SK-N-SH treated with all-trans-retinoic acid at 6 μM for 48 hours (cell line): ENCODE measurements at places on chromosomes 12 and 14.
A peak's percentile ranks its signal among the peaks of the same experiment; 100 is the strongest.

GRCh38 chr12:75239987-75240386 lies 30.3 kb upstream of the KCNC2 start:
- ATAC-seq, result no peak

GRCh38 chr12:45828402-45828801 lies 98.9 kb downstream of the ARID2 start:
- no peak for ATAC-seq

- peak; percentile 78 for ATAC-seq
Observed at GRCh38 chr12:614411-614970, 48.8 kb downstream of the NINJ2 start.

DNA sequence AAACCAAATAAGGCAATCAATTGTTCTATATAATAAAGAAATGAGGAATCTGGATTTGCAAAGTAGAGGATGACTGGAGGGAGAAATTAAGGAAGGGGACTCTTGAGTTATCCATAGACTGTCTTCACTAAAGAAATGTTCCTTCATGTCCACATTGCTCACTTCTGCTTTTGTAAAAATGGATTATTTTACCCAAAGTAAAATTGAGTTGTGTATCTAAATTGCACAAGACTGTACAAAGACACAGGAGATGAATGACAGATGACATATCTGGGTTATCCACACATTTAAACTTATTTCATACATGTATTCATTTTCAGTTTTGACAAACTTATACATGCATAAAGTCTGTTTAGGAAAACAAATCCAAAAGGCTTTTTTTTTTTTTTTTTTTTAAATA lies 11.3 kb downstream of the ATP2B1 start:
- no peak for ATAC-seq

DNA sequence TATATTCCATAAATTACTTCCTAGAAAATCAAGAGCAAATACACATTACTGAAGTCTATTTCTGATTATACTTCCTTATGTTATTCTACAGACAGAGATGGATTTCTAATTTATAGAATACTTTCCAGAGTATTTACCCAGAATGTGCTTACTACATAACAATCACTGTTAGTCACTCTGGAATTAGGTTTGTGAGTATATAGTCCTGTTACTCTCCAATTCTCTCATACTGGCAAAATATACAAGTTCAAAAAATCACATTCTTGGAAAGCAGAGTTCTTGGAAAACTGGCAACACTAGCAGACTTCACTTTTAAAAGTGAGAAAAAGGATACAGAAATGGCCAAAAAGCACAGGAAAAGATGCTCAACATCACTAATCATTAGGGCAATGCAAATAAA lies 7.3 kb downstream of the PPP2R5E start:
- no peak for ATAC-seq

GRCh38 chr12:52351196-52352059 lies 15.9 kb downstream of the KRT85 start:
- no peak for ATAC-seq

DNA sequence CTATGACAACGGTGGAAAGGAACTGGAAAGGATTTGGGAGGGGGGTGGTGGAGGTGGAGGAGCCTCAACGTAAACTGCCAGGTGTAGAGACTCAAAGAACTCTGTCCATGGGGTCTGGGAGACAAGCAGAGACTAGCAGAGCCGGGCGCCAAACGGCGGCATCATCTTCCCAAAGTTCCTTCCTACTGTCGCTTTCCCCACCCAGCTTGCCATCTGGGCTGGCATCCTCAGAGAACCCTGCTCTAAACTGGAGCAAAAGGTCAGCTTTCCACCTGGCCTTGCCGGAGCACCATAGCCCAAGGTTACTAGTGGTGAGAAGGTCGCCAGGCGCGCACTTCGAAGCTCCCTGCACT lies 4.0 kb upstream of the IRF2BPL start:
- no peak; the same call in 2 of the 3 replicates for ATAC-seq

GRCh38 chr12:25792031-25792430 lies 166.5 kb upstream of the RASSF8 start:
- ATAC-seq, result no peak

DNA sequence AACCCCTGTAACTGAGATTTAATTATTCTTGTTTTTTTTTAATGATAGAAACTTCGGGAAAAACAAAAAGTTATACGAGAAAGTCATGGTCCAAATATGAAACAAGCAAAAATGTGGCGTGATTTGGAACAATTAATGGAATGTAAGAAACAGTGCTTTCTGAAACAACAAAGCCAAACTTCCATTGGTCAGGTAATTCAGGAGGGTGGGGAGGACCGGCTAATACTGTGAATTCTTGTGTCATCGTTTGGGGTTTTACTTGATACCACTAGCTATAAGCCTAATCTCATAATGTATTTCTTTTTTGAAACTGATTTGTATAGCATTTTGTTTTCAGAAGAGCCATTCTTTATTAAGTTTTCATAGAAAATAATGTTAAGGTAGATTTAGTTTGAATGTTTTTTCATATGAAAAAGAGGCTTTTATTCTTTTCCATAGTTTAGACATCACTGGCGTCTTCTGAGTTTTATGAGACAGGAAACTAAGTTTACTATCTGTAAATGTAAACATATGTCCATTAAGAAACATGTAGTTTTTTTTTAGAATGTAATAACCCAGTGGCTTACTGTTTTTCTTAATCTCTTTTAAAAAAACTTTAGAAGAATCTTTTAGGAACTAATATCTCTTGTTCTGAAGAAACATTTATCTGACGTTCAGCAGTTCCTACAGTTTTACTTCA lies 62.9 kb upstream of the ATP2A2 start:
- no peak for ATAC-seq

DNA sequence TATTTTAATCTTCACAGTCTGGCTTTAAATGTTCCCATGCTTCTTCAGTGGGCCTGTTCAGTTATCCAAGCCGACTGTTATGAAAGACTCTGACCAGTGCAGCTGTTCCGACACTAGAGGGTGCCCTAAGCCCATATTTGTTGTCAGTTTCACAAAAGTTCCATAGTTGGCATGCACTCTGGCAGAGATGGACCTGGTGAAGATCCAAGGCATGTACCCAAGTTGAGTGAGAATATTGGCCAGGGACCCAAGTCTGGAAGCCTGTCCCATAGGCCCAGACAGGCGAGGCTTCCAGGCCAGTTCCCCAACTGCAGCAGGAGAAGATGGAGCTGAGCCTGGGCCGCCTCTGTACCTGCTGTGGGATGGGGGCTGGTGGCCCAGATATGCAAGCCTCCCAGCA lies 27.4 kb upstream of the GUCY2C start:
- ATAC-seq, result peak; percentile 80

- ATAC-seq, result peak; percentile 93
Observed at GRCh38 chr12:96578526-96579125, 89.2 kb downstream of the CFAP54 start.

GRCh38 chr14:33914676-33915516 lies 36.0 kb downstream of the EGLN3 start:
- peak; percentile 95 for ATAC-seq

GRCh38 chr14:99412117-99413061 lies 68.3 kb downstream of the SETD3 start:
- no peak for ATAC-seq

GRCh38 chr14:82403987-82404386 lies 870.3 kb upstream of the SEL1L start:
- ATAC-seq, result no peak

DNA sequence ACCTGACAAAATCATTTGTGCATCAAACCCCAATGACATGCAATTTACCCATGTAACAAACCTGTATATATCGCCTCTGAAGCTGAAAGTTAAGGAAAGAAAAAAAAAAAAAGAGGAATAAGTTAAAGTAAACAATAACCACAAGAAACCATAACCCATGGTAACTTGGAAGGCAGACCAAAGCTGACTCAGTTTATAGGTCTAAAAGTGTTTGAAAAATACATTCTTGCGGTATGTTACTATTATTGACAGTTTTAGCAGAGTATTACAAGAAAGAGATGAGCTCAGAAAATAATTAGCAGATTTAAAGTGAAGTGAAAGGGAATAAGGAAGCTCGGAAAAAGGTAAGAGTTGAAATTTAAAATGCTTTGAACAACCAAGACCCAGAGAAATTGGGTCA lies 34.4 kb upstream of the MGAT4C start:
- ATAC-seq, result no peak

DNA sequence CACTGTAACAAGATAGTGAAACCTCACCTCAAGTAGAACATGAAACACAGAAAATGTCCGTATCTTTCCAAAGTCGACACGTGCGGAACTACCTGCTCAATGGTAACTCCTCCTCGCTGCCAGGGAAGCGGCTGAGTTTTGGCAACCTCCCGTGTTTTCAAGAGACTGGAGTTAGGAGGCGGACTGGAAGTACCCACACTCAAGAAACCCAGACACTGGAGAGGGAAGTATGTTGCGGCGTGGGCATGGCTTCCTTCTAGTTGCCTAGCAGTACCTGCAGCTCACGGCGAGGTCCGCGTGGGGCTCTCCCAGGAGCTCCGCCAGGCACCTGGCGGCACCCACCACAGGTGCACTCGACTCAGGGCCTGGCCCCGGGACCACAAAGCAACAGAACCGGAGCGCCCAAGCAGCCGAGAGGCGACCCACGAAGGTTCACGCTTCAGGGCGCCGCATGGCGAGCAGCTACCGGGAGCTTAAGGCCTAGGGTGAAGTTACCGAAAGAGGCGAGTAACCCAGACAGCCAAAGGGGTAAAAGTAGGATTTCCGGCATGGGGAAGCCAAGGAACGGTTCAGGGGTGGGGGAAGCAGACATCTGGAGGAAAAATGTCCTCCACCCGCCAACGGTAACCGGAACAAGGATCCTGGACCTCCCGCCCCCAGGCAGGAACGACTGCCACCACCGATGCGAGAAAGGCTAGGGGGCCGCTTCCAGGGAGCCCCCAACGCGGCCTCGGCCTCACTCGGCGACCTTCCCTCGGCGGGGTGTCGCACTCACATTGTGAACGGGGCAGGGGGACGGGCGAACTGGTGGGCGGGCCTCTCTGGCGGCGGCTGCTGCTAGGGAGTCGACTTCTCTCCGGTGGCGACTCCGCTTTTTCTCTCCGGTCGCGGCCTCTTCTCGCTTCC lies 608 bp downstream of the PTGES3 start:
- peak; percentile 36 for ATAC-seq

DNA sequence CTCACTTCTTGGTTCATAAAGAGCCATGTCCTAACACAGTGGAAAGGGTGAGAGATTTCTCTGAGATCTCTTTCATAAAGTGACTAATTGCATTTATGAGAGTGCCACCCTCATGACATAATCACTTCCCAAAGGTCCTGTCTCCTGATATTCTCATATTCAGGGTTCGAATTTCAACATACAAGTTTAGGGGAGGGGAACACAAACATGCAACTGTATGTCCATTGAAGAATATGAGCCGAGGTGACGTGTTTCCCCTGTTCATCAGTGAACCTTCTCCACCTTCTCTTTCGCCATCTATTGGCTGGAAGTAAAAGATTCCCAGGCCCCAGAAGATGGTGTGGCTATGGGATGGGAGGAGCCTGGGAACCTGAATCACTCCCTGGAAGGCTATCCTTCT lies 354.2 kb upstream of the ATP2B1 start:
- no peak for ATAC-seq

- ATAC-seq, result no peak
Observed at GRCh38 chr12:4238577-4238976, 35.0 kb upstream of the CCND2 start.

GRCh38 chr12:128840862-128841468 lies 12.3 kb upstream of the GLT1D1 start:
- ATAC-seq, result no peak

DNA sequence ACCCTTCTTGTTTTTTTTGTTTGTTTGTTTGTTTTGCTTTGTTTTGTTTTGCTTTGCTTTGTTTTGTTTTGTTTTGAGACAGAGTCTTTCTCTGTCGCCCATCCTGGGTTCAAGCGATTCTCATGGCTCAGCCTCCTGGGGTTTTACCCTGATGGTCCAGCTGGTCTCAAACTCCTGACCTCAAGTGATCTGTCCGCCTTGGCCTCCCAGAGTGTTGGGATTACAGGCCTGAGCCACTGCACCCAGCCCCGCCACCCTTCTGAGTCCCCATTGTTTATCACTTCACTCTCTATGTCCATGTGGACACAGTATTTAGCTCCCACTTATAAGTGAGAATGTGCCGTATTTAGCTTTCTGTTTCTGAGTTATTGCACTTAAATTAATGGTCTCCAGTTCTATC lies 36.9 kb upstream of the BICD1 start:
- ATAC-seq, result no peak

- no peak for ATAC-seq
Observed at GRCh38 chr14:38522724-38523123, 266.8 kb upstream of the CLEC14A start.

DNA sequence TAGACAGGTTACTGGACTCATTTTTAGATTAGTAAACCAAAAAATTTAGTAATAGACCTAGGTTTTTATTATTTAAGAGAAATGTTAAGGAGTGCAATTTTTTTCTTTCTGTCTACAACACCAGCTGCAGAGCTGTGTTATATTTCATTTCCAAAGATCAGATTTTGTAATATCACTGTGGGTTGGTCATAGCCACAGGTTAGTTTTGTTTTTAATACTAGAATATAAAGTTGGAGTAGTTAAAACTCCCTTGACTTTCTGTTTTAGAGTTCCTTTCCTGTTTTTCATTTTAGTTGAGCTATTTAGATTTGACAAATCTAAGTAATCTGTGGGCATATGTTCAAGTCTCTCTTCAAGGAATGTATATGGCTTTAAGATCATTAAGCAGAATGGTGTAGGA lies 30.7 kb upstream of the GARIN2 start:
- no peak for ATAC-seq

DNA sequence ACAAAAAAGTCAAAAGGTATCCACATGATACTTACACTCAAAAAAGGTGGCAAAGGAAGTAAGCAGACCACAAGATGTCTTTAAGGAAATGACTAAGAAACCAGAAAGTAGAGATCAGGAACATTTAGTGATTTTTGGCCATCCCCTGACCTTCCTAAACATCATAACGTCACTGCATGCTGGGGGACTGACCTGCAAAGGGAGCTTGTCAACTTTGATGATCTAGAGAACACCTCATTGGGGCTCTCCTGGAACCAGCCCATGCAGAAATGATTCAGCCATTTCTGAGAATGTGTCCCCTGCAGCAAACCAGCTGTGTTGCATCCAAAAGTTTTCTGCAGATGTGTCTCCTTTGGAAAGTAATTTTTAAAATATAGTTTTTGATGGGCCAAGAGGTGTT lies 152.2 kb upstream of the RASSF8 start:
- ATAC-seq, result no peak; the same call in 2 of the 3 replicates

DNA sequence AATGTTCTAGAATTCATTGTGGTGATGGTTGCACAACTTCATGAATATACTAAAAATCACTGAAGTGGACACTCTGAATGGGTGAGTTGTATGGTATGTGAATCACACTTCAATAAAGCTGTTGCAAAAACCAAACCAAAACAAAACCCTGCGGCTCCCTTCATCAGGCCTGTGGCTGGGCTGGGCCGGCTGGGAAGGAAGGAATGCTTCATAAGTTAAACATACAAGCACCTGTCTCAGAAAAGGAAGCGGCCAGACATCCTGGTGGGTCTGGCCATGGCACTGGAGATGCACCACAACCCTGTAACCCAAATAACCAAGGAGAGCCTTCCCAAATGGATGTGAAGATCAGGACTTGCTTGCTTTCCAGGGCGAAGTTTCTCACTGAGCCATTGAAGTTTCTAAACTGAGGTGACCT lies 34.9 kb downstream of the TTC7B start:
- ATAC-seq, result no peak
